ENCODE measurements at places on chromosomes 11 and 22.

GRCh38 chr11:69730500-69730899, 26.7 kb upstream of the FGF19 start:
- DNase-seq, result no peak

- no peak for DNase-seq
Observed at GRCh38 chr11:112368381-112368780, 107.7 kb upstream of the PLET1 start.

DNA sequence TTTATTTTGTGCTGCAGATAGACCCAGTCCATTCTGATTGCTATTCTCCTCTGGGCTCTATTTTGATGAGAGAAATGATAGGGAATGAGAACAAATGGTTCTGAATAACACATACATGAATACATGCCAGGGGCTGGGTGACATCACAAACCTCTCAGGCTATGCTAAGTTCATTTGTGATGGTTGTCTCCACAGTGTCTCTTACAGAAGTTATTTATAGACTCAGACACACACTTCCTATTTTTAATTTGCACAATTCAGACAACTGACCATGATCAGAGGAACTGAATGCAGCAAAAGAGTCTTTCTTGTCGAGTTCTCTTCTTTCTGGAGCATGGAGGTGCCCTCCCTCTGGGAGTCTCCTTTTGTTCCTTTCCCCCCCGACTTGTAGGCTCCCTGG, 991.7 kb downstream of the OPCML start:
- DNase-seq, result no peak

DNA sequence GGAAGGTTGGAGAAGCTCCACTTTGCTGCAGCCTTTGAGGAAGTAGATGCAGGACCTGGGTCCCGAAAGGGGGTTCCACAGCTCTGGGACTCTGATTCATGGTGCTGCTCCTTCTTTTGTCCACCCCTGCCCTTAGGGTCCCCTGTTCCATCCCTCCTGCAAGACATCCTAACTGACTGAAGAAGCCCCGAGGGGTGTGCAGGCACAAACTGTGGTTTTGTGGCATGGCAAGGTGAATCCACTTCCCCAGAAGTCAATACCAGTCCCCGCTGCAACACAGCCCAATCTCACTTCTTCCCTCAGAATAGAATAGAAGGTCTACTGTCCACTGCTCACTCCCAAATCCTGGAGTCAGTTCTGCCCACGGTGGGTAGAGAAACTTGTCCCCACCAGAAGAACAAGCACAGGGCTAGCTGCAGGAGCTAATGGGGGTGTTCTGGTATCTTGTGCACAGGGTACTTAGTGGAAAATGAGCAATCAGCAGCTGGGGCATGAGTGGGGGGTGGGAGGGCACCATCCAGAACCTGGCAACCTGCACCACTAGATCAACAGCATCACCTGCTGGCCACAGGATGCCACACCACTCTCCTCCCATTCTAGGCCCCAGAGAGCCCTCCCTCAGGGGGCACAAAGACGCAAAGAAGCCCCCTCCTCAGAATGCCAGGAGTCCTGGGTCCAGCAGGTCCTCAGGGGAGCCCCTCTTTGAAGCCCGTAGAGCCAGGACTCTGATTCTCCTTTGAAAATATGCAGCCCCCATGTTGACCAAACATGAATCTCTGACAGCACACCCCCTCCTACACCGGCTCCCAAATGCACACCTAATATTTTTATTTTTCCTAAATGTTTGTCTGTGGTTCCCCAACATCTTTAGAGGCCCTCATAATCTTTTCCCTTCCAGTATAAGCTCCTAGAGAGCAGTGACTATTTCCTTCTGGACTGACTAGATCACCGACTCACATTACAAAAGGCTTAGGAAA, 14.1 kb downstream of the SPATA19 start:
- DNase-seq, result no peak

GRCh38 chr11:114059278-114059983, at the start of gene ZBTB16:
Gene ZBTB16, plus strand, starts transcription at chr11:114059711. Its CDS starts 3,590 bp downstream, at chr11:114063301.
- peak; percentile 42 for DNase-seq

DNA sequence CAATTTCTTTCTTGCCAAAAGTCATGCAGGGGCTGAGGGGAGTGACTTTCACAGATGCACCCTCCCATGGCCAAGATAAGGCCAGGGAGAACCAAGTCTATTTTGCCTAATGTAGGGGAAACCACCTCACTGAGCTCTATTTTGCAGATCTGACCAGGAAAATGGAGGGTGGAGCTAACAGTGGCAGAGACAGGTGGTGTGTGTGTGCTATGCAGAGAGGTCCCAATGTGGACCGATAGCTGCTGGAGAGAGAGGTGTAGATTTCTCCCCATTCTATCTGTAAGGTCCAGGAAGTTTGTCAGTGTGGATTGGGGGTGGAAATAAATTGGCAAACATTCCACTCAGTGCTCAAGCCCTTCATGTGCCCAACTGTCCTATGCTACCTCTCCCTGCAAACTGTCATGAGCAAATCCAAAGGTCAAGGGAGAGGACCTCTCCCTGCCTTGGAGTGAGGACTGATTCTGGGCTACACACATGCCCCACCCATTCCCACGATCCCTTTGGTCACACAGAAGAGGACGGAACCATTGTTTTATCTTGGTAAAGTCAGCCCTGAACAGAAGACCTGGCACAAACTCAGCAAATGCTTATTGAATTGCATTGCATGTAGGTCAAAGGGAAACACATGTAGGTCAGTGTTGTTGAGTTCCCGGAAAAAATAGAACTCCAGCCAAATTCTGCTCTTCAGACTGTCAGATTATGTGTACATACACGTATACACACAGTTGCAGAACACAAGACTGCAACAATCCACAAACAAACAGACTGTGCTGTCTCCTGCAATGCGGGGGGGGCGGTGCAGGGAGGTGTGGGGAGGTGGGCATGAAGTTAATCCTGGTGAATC, 65.9 kb downstream of the C11orf58 start:
- no peak for DNase-seq

- no peak for DNase-seq
Observed at GRCh38 chr11:111539426-111540113, 950 bp upstream of the LAYN start.

DNA sequence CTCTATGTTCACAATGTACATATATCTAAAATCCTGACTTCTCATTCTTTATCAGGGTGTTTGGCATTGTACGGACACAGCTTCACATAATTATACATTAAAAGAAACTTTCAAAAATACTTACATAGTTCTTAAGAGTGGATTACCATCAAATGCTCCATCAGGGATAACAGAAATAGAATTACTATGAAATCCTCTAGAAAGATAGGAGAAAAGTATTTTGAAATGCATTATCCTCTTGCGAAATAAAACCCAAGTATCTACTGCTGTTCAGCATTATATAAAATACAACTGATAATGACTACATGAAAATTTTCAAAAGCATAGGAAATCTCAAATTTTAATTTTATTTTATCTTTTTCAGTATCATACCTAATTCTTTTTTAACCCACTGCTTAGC, 17.8 kb upstream of the CCDC34 start:
- DNase-seq, result no peak

DNA sequence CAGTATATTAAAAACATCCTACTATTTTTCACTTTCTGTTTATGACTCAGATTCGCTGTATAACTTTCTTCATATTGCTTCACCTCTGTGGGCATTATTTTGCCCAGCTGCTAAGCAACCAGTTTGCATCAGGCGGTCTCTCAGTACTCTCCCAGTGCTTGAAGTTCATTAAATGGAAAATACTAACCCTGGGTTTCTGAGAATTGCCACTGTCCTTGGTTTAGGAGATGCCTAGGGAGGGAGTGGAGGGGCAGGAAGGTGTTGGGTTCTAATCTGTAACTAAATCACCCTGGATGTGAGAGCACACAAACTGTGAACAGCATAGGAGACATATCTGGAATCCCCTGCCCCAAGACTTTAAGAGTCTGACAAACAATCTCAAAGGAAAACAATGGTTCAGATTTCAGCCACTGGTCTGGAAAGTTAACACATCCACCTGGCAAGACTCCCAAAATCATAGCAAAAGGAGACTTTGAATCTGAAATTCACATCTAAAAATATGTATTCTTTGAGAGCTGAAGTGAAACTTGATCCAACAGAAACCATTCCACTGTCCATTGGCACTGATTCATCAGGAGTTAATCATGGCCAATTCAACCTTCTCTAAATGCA, 540.0 kb downstream of the SOX6 start:
- DNase-seq, result no peak

GRCh38 chr22:17638182-17638431, 450 bp upstream of the BCL2L13 start:
- no peak for DNase-seq

GRCh38 chr11:64317325-64317960, at the start of gene TRMT112:
Gene TRMT112, minus strand, starts transcription at chr11:64317559. Its CDS starts 33 bp downstream, at chr11:64317526.
- DNase-seq, result peak; percentile 98

- DNase-seq, result no peak
Observed at GRCh38 chr11:68780829-68781228, 29.5 kb upstream of the TESMIN start.

- DNase-seq, result no peak
Observed at GRCh38 chr11:36443661-36444060, 66.4 kb downstream of the TRAF6 start.

DNA sequence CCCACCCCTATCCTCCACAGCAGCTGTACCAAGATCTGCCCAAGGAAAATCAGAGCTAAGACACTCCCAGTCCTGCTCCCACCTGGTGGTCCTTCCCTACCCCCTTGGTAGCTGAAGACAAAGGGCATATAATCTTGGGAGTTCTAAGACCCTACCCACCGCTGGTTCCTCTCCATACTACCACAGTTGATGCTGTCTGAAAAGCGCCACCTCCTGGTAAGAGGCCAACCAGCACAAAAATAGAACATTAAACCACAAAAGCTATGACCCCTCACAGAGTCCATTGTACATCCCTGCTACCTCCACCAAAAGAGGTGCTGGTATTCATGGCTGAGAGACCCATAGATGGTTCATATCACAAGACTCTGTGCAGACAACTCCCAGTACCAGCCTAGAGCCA, 161.5 kb upstream of the ARHGAP42 start:
- no peak for DNase-seq

DNA sequence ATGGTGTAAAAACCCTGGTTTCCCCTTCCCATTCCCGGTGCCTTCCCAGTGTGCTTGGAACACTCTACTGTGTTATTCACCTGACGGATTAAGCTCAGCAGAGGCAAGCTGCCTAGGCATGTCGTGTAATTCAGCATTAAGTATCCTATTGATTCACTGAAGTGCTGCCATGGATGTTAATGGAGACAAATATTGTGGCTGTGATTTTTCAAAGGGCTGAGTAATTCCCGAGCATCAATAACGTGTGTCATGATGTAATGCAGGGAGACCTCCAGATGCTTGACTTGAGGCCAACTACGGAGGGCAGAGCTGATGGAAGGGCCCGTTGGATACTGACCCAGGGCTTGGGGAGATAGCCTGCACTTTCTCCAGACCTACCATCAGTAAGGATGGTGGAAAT, 269.0 kb downstream of the ST3GAL4 start:
- DNase-seq, result no peak

GRCh38 chr11:18383388-18384156, 10.8 kb upstream of the LDHA start:
- peak; percentile 88 for DNase-seq

GRCh38 chr11:117100556-117100955, 2.3 kb upstream of the SIK3 start:
- DNase-seq, result no peak

DNA sequence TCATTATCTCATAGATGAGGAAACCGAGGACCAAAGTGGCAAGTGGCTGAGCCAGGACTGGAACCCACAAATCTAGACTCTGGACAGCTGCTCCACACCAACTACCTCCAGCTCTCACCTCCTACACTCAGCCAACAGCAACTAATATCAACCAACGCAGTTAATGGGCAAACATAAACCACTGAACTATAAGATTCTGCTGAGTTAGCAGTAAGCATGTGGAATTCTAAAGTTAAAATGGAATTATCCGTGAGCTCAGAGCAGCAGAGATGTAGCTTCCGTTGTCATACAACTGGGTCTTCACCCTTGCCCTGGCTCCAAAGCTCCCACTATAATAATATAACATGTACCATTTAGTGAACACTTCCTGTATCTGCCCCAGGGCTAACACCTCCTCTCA, 27.1 kb downstream of the FAM227A start:
- DNase-seq, result no peak

- no peak for DNase-seq
Observed at GRCh38 chr22:50517495-50518260, 7.7 kb downstream of the SCO2 start.

DNA sequence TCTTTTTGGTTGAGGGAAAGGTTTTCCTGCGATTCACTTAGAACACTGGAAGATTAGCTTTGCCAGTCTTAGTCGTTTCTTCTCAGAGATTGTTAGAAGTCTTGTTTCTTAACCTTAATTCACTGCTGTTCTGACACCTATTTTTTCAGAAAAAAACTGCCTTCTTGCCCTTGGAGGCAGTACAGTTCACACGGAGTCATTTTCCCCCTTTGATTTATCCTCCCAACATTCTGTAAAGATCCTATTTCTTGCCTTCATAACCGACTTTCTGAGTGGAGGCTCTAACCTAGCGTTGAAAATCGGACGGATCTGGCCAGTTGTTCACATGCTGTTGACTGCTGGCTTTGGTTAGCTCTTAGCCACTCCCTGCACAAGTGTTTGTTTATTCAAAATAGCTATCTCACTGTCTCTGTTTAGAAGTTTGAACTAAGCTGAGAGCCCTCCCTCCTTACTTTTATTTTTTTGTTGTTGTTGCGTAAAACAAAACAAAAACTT, 737 bp downstream of the BCL2L13 start:
- peak; percentile 7 for DNase-seq

GRCh38 chr11:114307524-114308203, 11.5 kb downstream of the NNMT start:
- DNase-seq, result no peak

DNA sequence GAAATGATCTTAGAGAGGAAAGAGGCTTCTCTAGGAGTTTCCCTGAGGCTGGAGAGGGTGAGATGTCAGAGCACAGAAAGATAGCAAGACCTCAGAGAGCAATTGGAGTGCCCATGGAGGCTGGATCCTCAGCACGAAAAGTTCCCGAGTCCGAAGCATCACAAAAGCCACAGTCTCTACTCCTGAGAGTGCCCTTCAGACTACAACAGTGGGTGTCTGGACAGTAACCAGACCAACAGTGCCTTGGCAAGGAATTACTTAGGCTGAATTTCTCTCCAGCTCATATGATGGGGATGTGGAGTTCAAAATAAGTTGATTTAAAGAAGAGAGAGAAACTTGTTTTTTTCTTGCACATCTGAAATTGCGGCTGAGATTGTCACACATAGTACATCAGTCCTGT, 31.9 kb upstream of the PSMA1 start:
- DNase-seq, result no peak

- no peak for DNase-seq
Observed at GRCh38 chr11:2797741-2798361, 87.7 kb downstream of the CDKN1C start.

- no peak for DNase-seq
Observed at GRCh38 chr22:23452231-23453010, 127.7 kb downstream of the IGLL1 start.

DNA sequence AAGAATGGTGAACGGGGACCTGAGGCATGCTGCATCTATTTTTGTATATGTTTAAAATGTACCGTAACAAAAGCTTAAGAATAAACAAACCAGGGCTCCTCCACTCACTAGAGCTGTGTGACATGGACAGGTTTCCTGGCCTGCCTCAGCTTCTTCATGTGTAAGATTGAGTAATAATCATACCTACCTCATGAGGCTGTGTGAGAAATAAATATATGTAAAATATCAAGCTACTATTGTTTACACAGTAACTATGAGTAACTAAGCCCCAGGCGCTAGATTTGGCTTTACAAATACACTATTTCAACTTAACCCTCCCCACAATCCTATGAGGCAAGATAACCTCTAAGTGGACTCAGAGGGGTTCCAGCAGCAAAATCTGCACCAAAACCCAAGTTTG, 66.4 kb downstream of the SMCO4 start:
- no peak for DNase-seq

Data from stimulated activated CD4-positive, alpha-beta T cell treated with anti-CD3 and anti-CD28 coated beads, Interleukin-4, amount 100 ng/mL, for 24 hours (primary cell).